ENCODE measurements at places on chromosomes 6 and 20. TPM values are rescaled to one million over a fixed set of nuclear protein-coding genes. Genes with fewer than 3 reads are reported as not detected.

Gene USP49
- polyA plus RNA-seq, result 9.5 TPM

Gene BNIP5
- polyA plus RNA-seq, result 0.33 TPM

DNA sequence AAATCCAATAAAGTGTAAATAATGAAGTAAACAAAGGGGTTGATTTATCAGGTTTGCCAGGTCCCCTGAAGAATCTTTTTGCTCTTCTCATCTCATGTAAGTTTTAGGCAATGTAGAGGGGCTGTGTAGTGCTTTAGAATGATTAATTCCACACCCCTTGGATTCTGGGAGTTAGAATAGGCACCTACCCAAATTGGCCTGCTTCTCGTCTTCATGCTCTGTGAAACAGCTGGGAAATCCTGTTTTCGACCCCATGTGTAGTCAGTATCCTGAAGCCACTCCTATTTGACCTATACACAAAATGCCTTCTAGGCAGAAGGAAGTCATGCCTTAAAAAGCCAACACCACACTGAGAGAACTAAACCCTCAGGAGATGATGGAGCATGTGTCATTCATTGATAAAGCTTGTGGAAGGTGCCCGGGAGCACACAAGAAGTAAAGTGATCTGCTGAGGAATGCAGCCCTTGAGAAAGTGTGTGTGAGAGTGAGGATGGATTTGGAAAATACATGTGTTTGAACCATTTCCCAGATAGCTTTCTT is 170.9 kb downstream of the KLHL32 start:
- no peak for DNase-seq

GRCh38 chr6:109454496-109455436 is 806 bp downstream of the MICAL1 start:
- DNase-seq, result no peak

DNA sequence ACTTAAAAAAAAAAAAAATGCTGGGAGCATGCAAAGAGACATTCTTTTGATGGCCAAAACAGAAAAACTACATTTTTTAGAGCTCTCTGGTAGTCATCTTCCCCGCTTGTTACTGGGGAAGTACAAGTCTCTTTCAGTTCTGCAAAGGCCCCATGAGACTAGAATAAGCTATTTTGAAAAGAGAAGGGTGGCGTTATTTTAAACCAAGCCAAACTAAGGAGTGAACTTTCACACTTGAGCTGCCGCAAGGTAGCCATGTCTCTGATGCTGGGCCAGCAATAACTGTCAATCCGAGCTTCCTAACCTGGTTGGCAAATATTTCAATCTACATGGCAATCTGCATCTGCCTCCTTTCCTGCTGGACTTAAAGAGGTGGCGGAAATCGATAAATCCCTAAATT is 96.7 kb downstream of the L3MBTL3 start:
- DNase-seq, result no peak

GRCh38 chr20:9417665-9418064 is 96.7 kb upstream of the LAMP5 start:
- DNase-seq, result no peak

DNA sequence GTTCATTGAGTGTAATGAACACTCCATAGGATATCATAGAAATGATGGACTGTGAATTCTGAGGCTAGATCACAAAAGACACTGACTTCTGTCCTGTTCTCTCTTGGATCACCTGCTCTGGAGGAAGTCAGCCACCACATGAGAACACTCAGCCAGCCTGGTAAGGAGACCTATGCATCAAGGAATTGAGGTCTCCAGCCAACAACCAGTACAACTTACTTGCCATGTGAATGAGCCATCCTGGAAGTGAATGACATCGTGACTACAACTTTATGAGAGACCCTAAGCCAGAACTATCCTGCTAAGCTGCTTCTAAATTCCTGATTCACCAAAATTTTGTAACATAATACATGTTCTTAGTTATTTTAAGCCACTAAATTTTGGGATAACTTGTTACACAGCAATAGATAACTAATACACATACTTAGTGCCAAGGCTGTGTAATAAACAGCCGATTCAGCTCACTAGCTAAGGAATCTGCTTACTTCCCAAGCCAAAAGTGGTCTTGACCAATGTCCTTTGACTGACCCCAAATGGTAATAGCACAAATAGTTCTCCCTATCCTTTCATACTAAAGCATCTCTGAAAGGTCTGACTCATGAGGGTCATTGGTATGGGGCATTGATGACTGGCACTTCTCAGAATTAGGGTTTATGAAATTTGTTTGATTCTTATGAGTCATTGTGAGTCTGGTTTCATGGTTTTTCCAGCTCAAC is 6.9 kb upstream of the CTNNBL1 start:
- no peak for DNase-seq

GRCh38 chr20:21562656-21563055 is 48.8 kb upstream of the NKX2-2 start:
- no peak for DNase-seq

GRCh38 chr6:38436726-38437465 is 202.8 kb downstream of the BTBD9 start:
- DNase-seq, result no peak

- DNase-seq, result no peak
Measured at GRCh38 chr6:984031-984430, 291.1 kb upstream of the EXOC2 start.

Gene MEP1A
- 0.03 TPM for polyA plus RNA-seq

DNA sequence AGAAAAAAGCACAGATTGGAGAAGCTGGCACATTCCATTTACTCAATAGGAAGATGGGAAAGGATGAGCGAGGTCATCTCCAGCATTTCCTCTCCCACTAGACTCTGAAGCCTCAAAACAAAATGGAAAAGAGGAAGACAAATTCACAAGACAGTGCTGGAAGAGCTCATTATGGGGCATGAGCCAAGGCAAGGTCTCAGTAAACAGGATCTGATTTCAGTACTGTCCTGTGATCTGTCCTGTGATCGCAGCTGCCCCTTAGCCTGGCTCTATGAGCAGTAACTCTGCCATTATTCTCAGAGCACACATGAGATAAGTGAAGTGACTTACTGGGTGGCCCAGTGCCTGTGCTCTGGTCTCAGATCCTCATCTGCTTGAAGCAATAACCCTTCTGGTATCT is 68.1 kb upstream of the SLC4A11 start:
- no peak for DNase-seq

Gene CASS4
- polyA plus RNA-seq, result 2.8 TPM

Gene XPO5
- polyA plus RNA-seq, result 48.9 TPM

Gene PNISR
- 326 TPM for polyA plus RNA-seq

DNA sequence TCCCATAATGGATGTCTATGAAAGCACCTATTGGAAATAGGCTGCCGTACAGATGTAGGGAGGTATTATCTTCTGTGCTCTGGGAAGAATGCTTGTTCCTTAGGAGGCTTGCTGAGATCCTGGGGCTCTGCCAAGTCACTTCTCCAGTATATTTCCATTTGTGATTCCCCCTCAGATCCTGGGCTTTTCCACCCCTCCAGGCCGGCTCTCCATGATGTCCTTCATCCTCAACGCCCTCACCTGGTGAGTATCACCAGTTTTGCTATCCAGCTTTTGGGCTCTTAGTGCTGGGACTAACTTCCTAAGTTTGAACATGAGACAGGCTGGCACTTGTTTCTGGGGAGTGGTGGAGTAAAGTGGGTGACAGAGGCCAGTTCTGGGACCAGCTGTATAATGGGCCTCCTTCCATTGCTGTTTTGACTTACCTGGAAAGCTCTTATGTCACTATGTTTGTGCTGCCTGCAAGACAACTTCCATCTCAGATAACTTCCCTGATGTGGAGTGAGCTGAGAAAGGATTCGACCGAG is 2.6 kb downstream of the SYS1 start:
- DNase-seq, result no peak

Measured in right renal pelvis (tissue), 4 donors.